ENCODE measurements at places on chromosomes 2 and 18.

DNA sequence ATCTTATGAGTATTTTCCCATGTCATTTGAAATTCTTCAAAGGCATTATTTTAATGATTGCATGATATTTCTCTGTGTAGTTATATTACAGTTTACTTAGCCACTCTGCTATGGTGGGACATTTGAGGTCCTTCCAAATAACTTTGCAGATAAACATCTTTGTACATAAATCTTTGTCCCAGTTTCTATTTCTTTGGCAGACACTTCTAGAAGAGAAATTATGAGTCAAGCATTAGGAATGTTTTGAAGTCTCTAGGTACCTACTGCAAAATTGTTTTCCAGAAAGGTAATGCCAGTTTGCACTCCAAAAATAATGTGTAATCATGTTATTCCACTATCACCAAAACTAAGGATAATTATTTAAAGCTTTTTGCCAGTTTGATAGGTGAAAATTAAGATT is 149.7 kb downstream of the EN1 start:
- DNase-seq: no peak

- DNase-seq: no peak
Measured at GRCh38 chr2:152051436-152051835, 47.4 kb downstream of the CACNB4 start.

DNA sequence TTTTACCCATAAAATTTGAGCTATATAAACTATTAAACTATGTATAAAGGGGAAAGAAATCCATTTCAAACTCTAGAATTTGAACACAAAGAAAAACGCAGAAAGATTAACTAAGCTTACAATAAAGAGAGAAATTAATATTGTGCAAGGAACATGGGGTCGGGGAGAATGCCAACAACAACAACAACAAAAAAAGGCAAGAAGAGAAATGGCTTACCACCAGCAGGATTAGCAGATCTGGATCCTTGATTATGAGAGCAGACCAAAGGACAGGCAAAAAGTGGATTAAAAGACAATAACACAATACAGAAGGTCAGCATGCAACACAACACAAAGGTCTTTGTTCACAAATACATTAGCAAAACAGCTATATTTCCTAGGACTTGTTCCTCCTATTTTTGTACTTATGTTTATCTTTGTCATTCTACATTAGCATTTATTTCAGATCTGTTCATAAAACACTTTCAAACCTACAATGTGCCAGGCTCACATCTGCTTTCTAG is 103.4 kb upstream of the RNU4ATAC start:
- no peak for DNase-seq

GRCh38 chr2:64101141-64101591 is 43.1 kb downstream of the PELI1 start:
- DNase-seq: no peak

GRCh38 chr2:214628091-214628490 is 181.4 kb downstream of the BARD1 start:
- no peak for DNase-seq

GRCh38 chr2:197596766-197597165 is 78.6 kb downstream of the RFTN2 start:
- DNase-seq: no peak

DNA sequence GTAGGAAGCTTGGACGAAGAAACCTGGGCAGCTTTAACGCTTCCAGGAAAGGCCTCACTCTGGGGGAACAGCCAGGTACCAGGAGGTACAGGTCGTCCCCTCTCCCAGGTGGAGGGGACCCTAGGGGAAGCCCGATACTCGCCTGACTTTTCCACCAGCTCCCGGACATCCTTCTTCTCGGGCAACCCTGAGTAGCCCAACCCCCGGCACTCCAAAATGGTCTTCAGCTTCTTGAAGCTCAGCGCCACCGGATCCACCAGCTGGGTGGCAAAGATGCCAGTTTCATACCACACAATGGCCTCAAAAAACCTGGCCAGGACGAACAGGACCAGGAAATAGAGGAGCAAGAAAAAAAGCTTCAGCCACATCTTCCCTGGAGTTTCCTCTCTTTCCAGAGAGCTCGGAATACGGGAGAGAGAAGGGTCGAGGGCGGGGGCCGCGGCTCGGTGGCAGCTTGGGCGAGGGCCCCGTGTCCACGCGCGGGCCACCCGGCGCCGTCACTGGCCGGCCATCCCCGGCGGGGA is 1.1 kb downstream of the RNF103 start:
- DNase-seq: peak; percentile 9

DNA sequence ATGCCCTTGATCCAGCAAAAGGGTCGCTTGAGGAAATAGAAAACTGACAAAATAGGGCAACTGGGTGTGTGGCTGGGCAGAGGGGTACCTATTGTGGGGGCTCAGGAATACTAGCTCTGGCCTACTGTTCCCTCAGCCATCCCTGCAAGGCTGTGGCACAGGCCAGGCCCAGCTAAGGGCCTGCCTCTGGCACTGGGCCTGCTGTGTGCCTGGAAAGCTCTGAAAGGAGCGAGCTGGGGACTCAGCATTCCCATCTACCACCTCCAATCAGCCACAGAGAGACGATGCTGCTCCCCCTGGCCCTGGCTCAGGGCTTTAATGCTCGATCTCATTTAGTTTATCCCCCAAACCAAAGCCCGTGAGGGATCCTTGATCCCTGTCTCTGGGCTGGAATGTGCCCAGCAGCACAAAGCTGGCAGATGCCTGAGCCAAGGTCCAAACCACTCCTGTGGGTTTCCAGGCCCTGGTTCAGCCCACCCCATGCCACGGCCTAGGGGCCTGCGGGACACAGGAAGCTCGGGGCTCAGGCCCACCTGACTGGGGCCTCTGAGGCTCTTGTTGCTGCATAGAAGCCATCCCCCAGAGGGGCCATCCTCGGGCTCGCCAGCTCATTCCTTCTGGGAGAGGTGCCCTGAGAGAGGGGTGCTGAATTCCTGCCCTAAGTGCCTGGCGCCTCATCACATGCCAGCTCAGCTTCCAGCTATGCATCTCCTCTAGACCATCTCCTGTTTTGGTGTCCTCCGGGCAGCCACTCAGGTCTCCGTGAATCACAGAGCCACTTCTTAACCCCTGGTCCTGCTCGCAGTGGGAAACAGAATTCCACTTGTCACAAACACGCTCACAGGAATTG is 43.0 kb upstream of the KCNF1 start:
- no peak for DNase-seq

DNA sequence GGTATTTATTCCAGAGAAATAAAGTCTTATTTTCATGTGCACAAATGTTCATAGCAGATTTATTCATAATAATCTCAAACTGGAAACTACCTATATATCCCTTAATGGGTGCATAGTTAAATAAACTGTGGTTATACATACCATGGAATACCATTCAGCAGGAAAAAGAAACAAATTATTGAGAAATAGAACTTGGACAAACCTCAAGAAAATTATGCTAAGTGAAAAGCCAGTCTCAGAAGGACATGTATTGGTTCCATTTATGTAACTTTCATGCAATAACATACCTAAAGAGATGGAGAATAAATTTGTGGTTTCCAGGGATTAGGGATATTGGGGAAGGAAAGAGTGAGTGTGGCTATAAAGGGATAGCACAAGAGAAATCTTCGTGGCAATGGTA is 452.6 kb downstream of the SETBP1 start:
- DNase-seq: no peak

- DNase-seq: no peak
Measured at GRCh38 chr2:42909966-42910365, 117.6 kb upstream of the HAAO start.

DNA sequence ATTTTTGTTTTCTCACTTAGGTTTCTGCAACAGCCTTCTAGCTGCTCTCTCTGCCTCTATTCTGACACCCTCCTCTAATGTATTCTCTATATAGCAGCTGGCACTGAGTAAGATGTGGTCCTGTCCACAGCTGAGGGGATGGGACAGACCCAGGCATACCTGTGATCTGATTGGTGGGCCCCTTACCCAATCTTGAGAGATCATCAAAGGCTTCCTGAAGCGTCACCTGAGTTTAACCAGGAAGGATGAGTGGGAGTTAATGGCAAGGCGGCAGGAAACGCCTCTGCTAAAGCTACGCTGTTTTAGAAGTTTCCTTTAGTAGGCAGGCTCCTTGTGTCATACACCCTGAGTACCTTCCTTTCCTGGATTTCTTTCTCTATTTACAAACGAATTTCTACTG is 5.7 kb upstream of the TET3 start:
- DNase-seq: no peak

- DNase-seq: no peak
Measured at GRCh38 chr18:11146238-11146946, 3.0 kb downstream of the PIEZO2 start.

- no peak for DNase-seq
Measured at GRCh38 chr2:46072101-46072820, 224.9 kb upstream of the EPAS1 start.

GRCh38 chr18:13136056-13136903 is 82.3 kb upstream of the LDLRAD4 start:
- no peak for DNase-seq

GRCh38 chr2:3643371-3644245 is 14.4 kb upstream of the ALLC start:
- no peak for DNase-seq

GRCh38 chr2:217830061-217830460 is 172.7 kb downstream of the TNS1 start:
- DNase-seq: no peak

- DNase-seq: no peak
Measured at GRCh38 chr18:26553943-26554342, 5.6 kb upstream of the KCTD1 start.

GRCh38 chr2:42558827-42559226 is 9.6 kb upstream of the MTA3 start:
- DNase-seq: no peak

GRCh38 chr2:233129351-233129978 is 69.3 kb downstream of the INPP5D start:
- DNase-seq: peak; percentile 5

DNA sequence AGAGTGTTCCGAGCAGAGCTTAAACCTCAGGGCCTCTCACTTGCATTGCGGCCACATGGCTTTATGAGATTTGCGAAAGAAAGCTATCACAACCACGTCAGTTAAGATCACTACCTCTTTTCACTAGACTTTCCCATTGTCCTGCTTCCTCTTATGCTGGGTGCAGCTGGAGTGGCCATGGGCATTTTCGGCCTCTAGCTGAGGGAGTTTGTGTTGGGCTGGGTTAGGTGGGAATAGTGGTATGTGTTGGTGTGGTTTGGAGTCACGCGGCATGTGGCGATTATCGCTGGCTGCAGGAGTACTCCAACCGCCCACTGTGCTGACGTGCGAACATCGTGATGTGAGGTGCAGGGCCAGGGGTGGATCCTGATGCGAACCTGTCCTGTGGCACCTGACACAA is 27.1 kb downstream of the RALB start:
- no peak for DNase-seq

- no peak for DNase-seq
Measured at GRCh38 chr18:8006979-8007378, 439.9 kb downstream of the PTPRM start.

DNA sequence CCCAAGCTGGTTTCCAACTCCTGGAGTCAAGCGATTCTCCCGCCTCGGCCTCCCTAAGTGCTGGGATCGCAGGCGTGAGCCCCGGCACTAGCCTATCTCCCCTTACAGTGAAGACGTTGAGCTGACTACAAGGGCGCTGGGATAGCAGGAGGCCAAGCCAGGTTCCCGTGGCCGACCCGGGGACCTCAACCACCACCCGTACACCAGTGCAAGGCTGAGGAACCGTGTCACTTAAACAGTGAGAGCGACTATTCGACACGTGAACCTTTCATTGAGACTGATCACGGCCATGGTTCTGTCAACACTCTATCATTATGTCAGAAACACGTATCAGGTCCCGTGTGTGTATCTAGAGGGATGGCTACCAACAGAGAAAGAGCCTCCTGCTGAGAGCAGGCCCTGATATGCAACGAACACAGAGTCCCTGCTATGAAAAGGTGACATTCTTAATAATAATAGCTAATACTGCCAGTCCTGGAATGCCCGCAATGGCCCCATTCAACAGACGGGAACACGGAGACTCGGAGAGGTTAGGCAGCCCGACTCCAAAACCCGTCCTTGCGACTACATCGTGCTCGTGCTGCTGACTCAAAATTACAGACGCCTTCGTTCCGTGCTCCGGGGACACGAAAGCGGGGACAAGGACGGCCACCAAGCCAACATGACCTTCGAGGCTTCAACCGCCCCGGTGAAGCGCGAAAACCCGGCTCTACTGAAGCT is 833 bp downstream of the AFG3L2 start:
- peak; percentile 32 for DNase-seq

DNA sequence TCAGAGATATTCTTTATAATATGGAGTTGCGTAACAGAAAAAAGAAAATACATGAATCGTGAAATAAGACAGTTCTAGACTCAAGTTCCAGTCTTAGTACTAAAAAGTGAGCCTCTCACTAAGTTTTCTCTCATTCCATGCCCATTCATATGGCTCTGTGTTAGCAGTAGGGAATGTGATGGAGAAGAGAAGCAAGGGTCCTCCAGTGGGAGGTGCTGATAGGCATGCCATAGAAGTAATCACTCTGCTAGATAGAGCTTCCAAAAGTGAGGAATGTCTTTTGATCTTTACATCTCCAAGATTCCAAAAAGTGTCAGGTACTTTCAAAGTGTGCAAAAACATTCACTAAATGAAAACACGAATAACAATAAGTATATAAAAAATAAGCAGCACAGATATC is 678.4 kb downstream of the DCDC2C start:
- no peak for DNase-seq

DNA sequence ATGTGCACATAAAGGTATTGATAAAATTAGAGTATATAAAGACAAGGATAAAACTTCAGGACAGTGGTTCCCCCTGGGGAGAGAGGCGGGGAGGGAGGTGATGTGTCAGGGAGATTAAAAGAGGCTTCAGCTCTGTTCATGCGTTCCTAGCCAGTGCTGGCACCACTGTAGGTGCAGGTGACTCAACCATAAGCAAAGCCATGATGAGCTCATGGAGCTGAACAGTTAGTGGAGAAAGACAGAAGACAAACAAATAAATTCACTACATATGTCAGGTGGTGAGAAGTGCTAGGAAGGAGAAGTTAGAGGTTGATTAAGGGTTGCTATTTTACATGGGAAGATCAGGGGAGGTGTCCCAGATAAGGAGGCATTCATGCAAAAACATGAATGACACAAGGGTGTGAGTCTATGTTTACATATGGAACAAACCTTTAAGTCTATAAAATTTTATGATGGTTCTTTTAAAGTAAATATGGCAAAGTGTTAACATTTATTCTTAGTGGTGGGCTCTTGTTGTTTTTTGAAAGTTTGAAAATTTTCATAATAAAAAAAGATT is 136.0 kb downstream of the ANKRD44 start:
- DNase-seq: no peak
